Activated CD4-positive, alpha-beta T cell treated with anti-CD3 and anti-CD28 coated beads, Interleukin-2, amount 10 ng/mL, durations not matched to agents 24 days and 14 days (primary cell): ENCODE measurements at places on chromosomes 13 and 19.

DNA sequence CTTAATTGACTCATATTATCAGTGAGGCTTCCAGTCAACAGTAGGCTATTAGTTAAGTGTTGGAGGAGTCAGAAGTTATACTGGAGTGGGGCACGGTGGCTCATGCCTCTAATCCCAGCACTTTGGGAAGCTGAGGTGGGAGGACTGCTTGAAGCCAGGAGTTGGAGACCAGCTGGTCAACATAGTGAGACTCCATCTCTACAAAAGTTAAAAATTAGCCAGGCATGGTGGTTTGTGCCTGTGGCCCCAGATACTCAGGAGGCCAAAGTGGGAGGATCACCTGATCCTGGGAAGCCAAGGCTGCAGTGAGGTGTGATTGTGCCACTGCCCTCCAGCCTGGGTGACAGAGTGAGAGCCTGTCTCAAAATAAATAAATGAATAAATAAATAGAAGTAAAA lies 53.2 kb downstream of the COMP start:
- no peak for DNase-seq
- H3K27me3 ChIP-seq, result no peaks in the 10 kb centered on the region
- H3K36me3 ChIP-seq, result no peaks in the 10 kb centered on the region
- no peaks in the 10 kb centered on the region for H3K4me1 ChIP-seq
- H3K27ac ChIP-seq, result no peak overlapping the region
- H3K4me3 ChIP-seq, result no peak overlapping the region

GRCh38 chr13:96081888-96082287 lies 8.0 kb upstream of the HS6ST3 start:
- H3K27me3 ChIP-seq, result peaks cover under 1% of the 10 kb centered on the region
- H3K27ac ChIP-seq, result no peak overlapping the region
- H3K4me3 ChIP-seq, result no peak overlapping the region
- no peaks in the 10 kb centered on the region for H3K36me3 ChIP-seq

GRCh38 chr13:39512687-39513086 lies 90.3 kb downstream of the LHFPL6 start:
- no peaks in the 10 kb centered on the region for H3K4me1 ChIP-seq
- H3K27ac ChIP-seq, result no peak overlapping the region
- H3K4me3 ChIP-seq, result no peak overlapping the region
- H3K36me3 ChIP-seq, result no peaks in the 10 kb centered on the region
- H3K27me3 ChIP-seq, result peaks cover 2% of the 10 kb centered on the region
- DNase-seq, result no peak

- H3K27ac ChIP-seq, result no peak overlapping the region
- H3K36me3 ChIP-seq, result no peaks in the 10 kb centered on the region
- H3K27me3 ChIP-seq, result peaks cover 7% of the 10 kb centered on the region
- no peaks in the 10 kb centered on the region for H3K4me1 ChIP-seq
Observed at GRCh38 chr13:43441899-43442499, 344.8 kb downstream of the ENOX1 start.

DNA sequence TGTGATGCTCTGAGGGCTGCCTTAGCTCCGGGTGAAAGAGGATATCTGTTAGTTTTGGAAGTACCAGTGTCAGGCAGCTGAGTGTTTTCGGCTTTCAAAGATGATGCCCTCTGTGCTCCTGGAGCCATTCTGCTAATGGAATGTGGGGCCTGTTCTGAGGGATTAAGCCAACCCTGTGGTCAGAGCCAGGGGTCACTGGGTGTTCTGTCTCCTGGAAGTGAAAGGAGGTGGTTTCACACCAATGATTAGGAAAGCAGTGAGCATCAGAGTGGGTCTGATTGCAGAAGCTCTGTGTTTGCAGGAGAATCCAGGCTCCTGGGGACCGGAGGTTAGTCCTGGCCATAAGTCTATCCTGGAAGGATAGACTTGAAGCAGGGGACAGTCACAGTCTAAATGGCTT lies 94.6 kb downstream of the UQCRFS1 start:
- no peak for DNase-seq
- H3K27ac ChIP-seq, result no peak overlapping the region
- no peak overlapping the region for H3K4me3 ChIP-seq
- no peaks in the 10 kb centered on the region for H3K36me3 ChIP-seq

- H3K27me3 ChIP-seq, result no peaks in the 10 kb centered on the region
- no peaks in the 10 kb centered on the region for H3K4me1 ChIP-seq
- DNase-seq, result no peak
- no peak overlapping the region for H3K27ac ChIP-seq
- H3K36me3 ChIP-seq, result no peaks in the 10 kb centered on the region
- no peak overlapping the region for H3K4me3 ChIP-seq
Observed at GRCh38 chr13:70829748-70830147, 721.5 kb upstream of the KLHL1 start.

- H3K36me3 ChIP-seq, result no peaks in the 10 kb centered on the region
- H3K27ac ChIP-seq, result no peak overlapping the region
- no peak overlapping the region for H3K4me3 ChIP-seq
- no peak for DNase-seq
- no peaks in the 10 kb centered on the region for H3K27me3 ChIP-seq
Observed at GRCh38 chr13:107586216-107586615, 629.1 kb downstream of the LIG4 start.

- peaks cover 5% of the 10 kb centered on the region for H3K36me3 ChIP-seq
- no peak overlapping the region for H3K27ac ChIP-seq
- H3K4me3 ChIP-seq, result no peak overlapping the region
Observed at GRCh38 chr13:112715210-112715609, 25.4 kb downstream of the ATP11A start.

GRCh38 chr13:106473154-106473553 lies 62.3 kb downstream of the EFNB2 start:
- H3K36me3 ChIP-seq, result no peaks in the 10 kb centered on the region
- H3K4me3 ChIP-seq, result no peak overlapping the region

DNA sequence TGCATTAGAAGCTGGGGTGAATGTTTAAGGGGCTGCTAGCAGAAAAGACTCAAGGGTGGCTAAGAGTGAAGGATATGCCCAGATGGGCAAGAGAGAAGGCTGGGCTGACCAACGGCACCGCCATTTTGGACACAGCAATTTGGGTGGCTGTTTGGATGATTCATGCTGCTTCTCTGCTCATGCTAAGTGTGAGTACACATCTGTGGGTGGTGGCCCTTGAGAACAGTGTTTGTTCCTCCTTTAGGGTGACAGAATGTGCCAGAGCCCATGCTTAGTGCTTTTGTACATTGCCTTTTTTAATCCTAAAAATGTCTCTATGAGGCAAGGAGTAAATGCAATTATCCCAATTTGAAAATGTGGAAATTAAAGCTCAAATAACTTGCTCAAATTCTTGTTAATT lies 9.8 kb downstream of the CBY2 start:
- H3K27ac ChIP-seq, result no peak overlapping the region
- no peaks in the 10 kb centered on the region for H3K4me1 ChIP-seq
- peaks cover 3% of the 10 kb centered on the region for H3K27me3 ChIP-seq
- H3K36me3 ChIP-seq, result no peaks in the 10 kb centered on the region
- no peak for DNase-seq

- H3K27me3 ChIP-seq, result no peaks in the 10 kb centered on the region
- H3K27ac ChIP-seq, result no peak overlapping the region
- H3K4me1 ChIP-seq, result no peaks in the 10 kb centered on the region
- H3K4me3 ChIP-seq, result no peak overlapping the region
- DNase-seq, result no peak
- no peaks in the 10 kb centered on the region for H3K36me3 ChIP-seq
Observed at GRCh38 chr13:104584481-104584880, 1518.3 kb upstream of the SLC10A2 start.

DNA sequence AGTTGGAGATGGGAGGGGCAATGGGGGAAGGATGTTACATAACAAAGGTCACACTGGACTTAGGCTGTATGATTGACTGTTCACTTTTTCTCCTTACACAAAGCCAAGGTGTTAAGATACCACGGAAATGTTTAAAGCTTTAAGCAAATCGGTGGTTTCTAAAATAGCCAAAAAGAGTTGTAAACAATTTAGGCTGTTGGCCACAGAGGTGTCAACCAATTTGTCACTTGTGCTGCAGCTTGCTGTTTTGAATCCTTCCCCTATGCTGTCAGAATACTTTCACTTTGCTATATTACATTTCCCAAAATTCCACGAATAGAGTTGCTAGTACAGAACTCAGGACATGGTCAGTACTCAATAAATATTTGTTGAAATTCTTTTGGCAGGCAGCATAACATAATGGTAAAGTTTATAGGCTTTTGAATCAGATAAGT lies 149.3 kb downstream of the VWA8 start:
- peaks cover 52% of the 10 kb centered on the region for H3K36me3 ChIP-seq
- H3K27ac ChIP-seq, result no peak overlapping the region

DNA sequence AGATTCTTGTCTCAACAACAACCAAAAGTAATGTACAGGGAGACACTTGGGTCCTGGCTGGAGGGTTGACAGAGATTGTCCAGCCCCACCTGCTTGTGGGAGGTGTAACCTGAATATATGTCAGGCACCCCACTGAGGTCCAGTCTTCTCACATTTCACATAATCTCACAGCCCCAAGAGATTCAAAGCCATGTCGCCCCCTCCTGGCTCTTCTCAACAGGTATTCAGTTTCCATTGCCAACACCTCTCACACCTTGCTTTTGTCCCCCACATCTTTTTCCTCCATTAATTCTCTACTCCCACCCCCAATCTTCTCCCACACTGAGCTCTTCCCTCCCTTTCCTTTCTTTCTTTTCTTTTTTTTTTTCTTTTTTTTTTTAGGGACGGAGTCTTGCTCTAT lies 11.2 kb downstream of the UNC13A start:
- H3K4me1 ChIP-seq, result peaks cover 2% of the 10 kb centered on the region
- peaks cover 23% of the 10 kb centered on the region for H3K27me3 ChIP-seq
- H3K4me3 ChIP-seq, result no peak overlapping the region
- no peak overlapping the region for H3K27ac ChIP-seq

GRCh38 chr19:54473892-54474372 lies 836 bp upstream of the CDC42EP5 start:
- H3K27me3 ChIP-seq, result peaks cover 43% of the 10 kb centered on the region
- H3K27ac ChIP-seq, result no peak overlapping the region
- DNase-seq, result no peak
- H3K4me1 ChIP-seq, result peaks cover 9% of the 10 kb centered on the region

GRCh38 chr19:35354898-35355297 lies 3.4 kb upstream of the FFAR3 start:
- peaks cover 11% of the 10 kb centered on the region for H3K4me1 ChIP-seq
- H3K36me3 ChIP-seq, result no peaks in the 10 kb centered on the region
- H3K27me3 ChIP-seq, result no peaks in the 10 kb centered on the region
- H3K27ac ChIP-seq, result no peak overlapping the region

DNA sequence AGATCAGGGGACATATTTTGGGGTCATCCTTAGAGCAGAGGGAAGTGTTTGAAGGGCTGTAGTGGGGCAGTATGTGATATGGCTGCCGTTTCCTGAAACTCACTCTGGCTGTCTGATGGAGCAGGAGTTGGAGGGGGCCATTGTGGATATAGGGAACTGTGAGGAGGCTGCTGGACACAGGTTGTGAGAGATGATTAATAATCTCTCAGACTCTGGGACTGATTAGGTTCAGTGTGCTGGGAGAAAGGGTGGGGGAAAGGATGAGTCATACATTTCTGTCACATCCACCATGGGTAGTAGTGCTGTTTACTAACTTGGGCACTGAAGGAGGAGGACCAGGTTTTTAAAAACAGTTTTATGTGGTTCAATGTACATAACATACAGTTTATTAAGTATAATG lies 4.8 kb downstream of the B3GLCT start:
- H3K36me3 ChIP-seq, result no peaks in the 10 kb centered on the region
- peaks cover 19% of the 10 kb centered on the region for H3K4me1 ChIP-seq
- peaks cover under 1% of the 10 kb centered on the region for H3K27me3 ChIP-seq
- no peak overlapping the region for H3K4me3 ChIP-seq
- DNase-seq, result no peak
- peak overlapping the region; percentile 23 for H3K27ac ChIP-seq

- peaks cover 3% of the 10 kb centered on the region for H3K4me1 ChIP-seq
- H3K27me3 ChIP-seq, result no peaks in the 10 kb centered on the region
- peaks cover 23% of the 10 kb centered on the region for H3K36me3 ChIP-seq
- H3K4me3 ChIP-seq, result no peak overlapping the region
Observed at GRCh38 chr13:100600915-100601314, 12.3 kb upstream of the GGACT start.

- no peaks in the 10 kb centered on the region for H3K36me3 ChIP-seq
- no peak overlapping the region for H3K27ac ChIP-seq
- H3K4me1 ChIP-seq, result no peaks in the 10 kb centered on the region
Observed at GRCh38 chr13:66994097-66994496, 236.0 kb downstream of the PCDH9 start.

- peak; percentile 26 for DNase-seq
- no peak overlapping the region for H3K27ac ChIP-seq
- peaks cover 3% of the 10 kb centered on the region for H3K36me3 ChIP-seq
- no peak overlapping the region for H3K4me3 ChIP-seq
- H3K4me1 ChIP-seq, result peaks cover 8% of the 10 kb centered on the region
Observed at GRCh38 chr19:51686171-51686570, 7.0 kb upstream of the SPACA6 start.

- no peak for DNase-seq
- H3K27me3 ChIP-seq, result peaks cover 11% of the 10 kb centered on the region
- no peak overlapping the region for H3K27ac ChIP-seq
- peaks cover 21% of the 10 kb centered on the region for H3K4me1 ChIP-seq
Observed at GRCh38 chr13:23953860-23954512, 56.7 kb upstream of the C1QTNF9B start.

- H3K27me3 ChIP-seq, result peaks cover 7% of the 10 kb centered on the region
- H3K4me1 ChIP-seq, result peaks cover 2% of the 10 kb centered on the region
- H3K4me3 ChIP-seq, result no peak overlapping the region
- DNase-seq, result no peak
- H3K36me3 ChIP-seq, result no peaks in the 10 kb centered on the region
- H3K27ac ChIP-seq, result no peak overlapping the region
Observed at GRCh38 chr13:50452756-50453155, 390.7 kb downstream of the DLEU7 start.
